PC-9 (cell line): ENCODE measurements at places on chromosomes 4 and X.

DNA sequence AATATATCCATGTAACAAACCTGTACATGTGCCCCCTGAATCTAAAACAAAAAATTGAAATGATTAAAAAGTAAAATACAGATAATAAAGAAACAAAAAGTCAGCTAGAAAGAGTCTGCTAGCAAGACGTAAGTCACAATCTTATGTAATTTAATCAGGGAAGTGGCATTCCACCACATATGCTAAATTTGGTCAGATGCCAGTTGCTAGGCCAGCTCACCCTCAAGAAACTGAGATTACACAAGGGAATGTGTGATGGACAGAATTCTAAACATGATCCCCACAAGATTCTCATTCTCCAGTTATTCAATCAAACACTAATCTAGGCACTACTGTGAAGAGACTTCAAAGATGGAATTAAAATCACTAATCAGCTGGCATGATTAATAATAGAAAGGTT lies 689.3 kb downstream of the CENPC start:
- no peak for DNase-seq

DNA sequence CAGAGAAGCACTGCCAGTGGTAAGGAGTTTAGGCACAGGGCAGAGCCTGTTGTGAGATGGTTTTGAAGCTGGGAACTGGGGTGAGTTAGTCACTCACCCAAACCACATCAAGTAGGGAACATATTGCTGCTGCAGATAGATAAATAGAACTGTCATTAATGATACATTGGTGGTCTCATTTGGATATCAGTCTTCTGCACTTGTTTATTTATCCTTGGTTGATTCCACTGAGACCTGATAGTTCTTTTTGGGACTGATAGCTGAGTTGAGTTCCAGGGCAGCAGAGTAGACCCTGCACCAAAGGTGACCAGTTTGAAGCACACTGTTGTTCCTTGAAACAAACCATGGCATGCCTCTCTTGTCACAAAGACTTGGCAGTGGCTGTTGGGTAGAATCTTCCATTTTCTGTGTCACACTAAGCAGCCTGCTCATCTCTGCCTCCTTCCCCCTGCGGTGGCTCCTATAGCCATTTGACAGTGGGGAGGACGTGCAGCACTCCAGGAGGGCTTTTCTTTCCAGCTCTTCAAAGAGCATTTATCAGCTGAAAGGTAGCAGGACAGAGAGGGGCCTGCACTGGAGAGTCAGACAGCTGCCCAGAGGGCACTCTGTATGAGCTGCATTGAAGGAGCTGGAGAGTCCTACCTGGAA lies 59.7 kb upstream of the TMEM164 start:
- no peak for DNase-seq

GRCh38 chr4:94595880-94596483 lies 144.2 kb downstream of the PDLIM5 start:
- DNase-seq = no peak

GRCh38 chr4:113645771-113646441 lies 115.6 kb downstream of the CAMK2D start:
- DNase-seq = peak; percentile 86

DNA sequence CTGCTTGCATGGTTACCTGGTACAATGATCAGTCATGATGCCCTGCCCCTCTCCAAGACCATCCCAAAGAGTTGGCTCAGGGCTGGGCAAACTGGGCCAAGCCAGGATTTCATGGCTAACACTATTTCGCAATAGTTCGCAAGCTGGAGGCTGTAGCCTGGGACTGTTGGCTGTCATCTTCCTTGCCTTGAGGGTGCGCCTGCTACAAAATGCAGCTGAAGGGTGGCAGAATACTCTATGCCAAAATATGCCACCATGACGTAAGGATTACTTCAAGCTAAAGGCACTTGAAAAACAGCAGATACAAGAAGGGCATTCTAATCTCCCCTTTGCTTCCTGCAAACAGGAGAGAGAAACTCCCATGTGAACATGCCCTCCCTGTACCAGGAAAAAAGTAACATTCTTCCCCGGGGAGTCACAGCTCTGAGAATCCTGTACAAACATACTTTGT lies 21.0 kb downstream of the SAT1 start:
- DNase-seq = peak; percentile 65

DNA sequence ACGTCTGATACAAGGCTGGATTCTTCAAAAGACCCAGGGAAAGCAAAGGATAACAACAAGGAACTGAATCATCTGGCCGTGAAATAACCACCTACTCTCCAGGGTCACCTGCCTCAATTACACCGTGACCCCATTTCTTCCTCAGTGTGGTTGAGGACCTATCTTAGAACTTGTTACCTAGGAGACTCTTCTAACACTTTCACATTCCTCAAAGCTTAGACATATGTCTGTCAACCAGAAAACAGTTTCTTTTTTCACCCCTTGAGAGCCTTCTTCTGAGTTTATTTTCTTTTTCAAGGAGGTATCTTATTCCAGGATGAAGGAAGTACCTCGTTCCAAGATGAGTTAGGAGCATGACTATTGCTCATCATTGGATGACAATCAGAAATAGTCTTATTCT lies 337.8 kb downstream of the ARHGAP24 start:
- no peak for DNase-seq

DNA sequence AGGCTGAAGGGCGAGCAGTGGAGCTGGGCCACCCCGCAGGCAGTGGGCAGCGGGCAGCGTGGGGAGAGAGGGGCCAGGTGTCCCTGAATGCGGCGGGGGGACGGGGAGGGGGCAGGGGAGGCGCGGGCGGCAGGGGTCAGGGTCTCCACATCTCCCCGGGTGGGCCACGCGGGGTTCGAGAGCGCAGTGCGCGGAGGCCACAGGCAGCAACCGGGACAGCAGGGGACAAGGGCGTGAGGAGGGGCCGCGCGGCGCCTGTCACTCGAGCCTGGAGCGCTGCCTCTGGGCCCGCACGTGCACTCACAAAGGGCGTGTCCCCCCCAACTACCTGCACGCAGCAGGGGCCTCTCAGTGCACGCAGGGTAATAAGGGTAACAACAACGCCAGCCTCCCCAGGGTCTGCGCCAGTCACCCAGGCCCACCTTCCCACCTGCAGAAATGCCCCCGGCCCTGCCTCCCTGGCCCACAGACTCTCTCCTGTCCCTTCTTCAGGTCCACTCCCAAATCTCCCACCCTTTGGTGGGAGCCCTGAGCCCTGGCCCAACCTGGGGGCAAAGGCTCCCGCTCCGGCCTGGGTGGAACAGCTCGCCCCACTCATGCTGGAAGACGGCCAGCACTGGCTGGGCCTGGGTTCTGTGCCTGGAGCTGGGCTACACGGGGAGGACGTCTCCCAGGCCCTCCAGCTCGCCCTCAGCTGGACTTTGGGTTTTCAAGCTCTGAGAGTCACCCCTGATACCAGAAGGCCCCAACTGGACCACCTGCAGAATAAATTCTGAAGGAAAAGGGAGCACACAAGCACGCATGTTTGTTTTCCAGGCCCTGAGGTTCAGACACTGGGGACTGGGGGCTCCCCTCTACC lies 53.2 kb downstream of the ZFYVE28 start:
- DNase-seq = no peak

DNA sequence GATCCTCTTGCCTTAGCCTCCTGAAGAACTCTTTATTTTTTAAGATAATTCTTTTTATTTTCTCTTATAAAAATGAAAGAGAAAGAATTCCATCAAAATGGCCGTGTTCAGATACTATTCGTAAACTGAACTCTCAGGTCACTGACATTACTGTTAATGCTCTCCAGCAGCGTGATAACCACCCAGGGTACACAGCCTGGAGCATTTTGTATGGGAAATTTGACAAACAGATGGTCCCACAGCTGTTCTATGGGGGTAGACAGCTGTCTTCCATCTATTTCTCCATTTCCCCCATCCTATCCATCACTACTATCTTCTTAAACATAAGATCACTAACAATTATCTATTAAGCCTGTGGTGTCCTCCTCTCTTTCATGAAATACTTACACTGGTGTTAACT lies 47.8 kb downstream of the SYNPO2 start:
- DNase-seq = no peak

- peak; percentile 23 for DNase-seq
Measured at GRCh38 chrX:49840679-49841078, 11.6 kb downstream of the PAGE4 start.

DNA sequence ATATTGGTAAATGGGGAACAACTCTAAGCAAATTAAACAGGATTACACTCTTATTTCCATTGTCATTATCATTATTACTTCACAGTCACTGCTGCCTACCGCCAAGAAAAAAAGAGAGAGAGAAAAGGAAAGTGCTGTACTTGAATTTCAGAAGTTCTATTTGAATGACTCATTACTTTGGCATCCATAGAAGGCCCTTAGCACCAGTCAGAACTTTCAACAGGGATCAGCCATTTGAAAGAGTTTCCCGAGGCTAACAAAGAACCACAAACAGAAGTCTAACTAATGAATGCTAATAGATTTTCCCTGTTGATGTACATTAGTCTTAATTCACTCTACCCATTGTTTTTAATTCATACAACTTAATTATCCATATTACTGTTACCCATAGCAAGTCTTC lies 116.3 kb downstream of the SHROOM4 start:
- DNase-seq = no peak

- DNase-seq = peak; percentile 11
Measured at GRCh38 chr4:186724864-186725468, 1.3 kb upstream of the FAT1 start.

DNA sequence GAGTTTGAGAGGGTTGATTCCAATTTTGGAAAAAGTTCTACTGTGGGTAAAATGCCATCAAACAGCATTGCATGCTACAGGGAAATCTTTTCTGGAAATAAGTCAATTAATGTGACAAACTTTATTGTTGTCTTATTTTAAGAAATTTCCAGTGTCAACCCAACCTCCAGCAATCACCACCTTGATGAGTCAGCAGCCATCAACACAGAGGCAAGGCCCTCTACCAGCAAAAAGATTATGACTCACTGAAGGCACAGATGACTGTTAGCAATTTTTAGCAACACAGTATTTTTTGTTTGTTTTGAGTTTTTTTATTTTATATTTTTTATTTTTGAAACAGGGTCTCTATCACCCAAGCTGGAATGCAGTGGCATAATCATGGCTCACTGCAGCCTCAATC lies 165.4 kb upstream of the C1QTNF7 start:
- no peak for DNase-seq

DNA sequence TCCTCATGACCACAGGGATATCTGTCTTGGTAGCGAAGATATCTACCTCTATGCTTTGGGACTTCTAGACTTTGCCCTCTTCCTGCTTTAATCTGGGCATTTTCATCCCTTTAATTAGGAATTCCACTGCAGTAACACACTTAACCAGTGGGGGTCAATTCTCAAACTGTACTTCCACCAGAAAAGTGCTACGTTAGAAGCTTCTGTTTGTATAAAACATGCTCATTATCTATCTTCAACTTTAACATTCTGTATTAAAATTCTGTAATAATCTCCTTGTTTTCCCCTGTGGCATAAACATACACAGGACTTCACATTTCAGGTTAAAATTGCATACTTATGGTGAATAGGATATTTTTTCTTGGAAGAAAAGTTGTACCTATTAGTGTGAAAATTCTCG lies 105.6 kb downstream of the AMMECR1 start:
- DNase-seq = no peak

DNA sequence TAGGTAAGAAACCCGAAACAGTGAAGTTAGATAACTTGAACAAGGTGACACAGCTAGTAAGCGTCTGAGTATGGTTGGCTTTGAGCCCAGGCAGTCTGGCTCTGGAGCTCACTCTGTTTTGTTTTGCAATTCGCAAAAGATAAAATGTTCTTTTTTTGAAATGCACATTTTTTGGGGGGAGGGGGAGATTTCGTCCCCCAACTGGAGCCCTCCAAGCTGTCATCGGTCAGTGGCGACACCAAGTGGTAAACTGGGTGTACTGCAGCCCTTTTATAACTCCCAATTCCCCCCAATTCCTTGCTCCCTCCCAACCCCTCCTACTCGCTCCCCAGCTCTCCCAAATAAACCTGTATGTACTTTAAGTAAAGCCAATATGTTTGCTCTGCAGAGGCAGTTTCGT lies 2.8 kb upstream of the CLCN5 start:
- no peak for DNase-seq

DNA sequence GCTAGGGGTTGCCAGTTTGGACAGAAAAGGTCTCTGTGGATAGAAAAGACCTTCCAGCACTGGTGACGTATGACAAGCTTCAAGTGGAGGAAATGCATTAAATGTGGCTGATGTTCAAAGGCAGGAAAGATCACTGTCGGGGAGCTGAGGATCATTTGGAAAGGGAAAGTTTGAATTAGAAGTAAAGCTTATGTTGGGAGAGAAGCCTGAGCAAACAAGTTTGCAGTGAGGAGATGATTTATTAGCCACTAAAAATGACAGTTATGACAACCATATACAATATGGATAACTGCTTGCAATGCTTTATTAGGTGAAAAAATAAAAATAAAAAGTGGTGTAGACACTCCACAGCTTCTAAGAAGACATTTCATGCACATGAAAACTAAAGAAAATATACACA lies 135.3 kb upstream of the HS3ST1 start:
- DNase-seq = no peak

GRCh38 chr4:165519591-165519990 lies 140.8 kb downstream of the CPE start:
- no peak for DNase-seq

DNA sequence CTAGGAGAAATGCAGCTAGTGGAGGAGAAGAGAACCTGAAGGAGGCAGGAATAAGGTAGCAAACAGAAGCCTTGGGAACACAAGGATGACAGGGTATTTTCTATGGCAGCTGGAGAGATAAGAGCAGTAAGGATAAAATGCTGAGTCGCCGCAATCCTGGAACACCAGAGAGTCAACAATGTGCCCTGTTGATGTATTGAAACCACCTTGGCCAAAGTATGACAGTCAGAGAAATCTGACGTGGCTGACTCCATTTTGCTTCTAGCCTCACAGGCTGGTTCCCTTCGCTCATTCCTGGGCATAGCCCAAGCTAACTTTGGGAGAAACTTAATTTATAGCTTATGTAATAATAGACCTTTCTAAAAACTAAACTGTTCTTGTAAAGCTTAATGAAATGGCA lies 56.6 kb upstream of the C4orf54 start:
- no peak for DNase-seq

DNA sequence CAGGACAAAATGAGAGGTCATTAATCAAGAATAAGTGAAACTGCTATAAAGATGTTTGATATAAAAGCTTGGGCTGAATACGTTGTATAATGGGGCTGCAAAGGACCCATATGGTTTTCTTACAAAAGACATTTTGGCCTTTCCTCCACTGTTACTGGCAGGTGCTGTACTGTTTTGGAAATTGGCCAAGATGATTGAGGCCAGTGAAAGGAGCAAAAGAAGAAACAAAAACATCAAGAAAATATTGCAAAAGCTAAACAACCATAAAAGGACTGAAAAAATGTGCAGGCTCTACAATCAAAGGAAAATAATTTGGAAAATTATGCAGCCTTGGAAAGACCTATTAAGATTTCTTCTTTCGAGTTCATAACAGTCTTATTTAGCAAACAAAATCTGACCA lies 222.2 kb upstream of the PPP1R2C start:
- DNase-seq = no peak

DNA sequence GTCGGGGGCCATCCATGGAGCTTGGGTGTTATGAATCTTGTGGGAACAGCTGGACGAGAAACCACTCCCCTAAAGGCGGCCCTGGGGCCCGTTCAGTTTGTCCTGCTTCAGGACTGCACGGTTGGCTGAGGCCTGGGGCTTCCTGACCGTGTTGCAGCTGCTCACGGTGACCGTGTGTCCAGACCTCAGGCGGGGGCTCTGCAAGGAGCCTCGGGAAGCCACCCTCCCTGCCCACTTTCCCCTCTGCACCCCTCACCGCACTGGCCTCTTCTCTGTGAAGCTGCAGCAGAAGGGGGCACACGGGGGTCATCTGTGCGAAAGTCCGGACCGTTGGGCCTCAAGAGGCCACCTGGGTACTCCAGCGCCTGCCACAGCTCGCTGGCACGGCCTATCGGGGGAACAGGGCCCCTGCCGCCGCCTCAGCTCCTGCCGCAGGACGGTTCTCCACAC lies 29.4 kb downstream of the UVSSA start:
- no peak for DNase-seq

- DNase-seq = no peak
Measured at GRCh38 chrX:129781680-129782495, 2.1 kb downstream of the SASH3 start.
